ENCODE measurements at places on chromosomes 1 and 21.

DNA sequence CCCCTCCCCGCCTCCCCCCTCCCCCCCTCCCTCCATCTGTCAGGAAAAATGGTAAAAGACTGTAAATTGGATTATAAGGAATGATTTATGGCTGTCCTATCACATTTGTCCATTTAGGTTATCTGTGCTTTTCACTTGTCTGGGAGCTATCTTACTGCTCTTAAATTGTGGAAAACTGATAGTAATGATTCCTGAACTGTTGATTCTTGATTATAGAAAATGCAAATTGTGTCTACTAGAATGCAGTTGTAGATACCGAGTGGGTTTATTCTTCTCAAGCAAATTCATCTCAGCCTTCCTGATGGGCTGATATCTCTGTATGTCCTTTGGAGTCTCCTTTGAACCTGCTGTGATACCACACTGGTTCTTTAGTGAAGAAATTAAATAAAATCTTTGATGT is 12.3 kb downstream of the RYR2 start:
- H3K36me3 ChIP-seq, result no peaks in the 10 kb centered on the region
- no peak for DNase-seq
- no peaks in the 10 kb centered on the region for H3K4me1 ChIP-seq

- peak overlapping the region; percentile 51 for H3K27ac ChIP-seq
- H3K27me3 ChIP-seq, result no peaks in the 10 kb centered on the region
- H3K4me3 ChIP-seq, result peak overlapping the region; percentile 35
- peaks cover 29% of the 10 kb centered on the region for H3K4me1 ChIP-seq
- DNase-seq, result peak; percentile 70
- no peaks in the 10 kb centered on the region for H3K36me3 ChIP-seq
Observed at GRCh38 chr1:44030605-44031251, 534 bp downstream of the SLC6A9 start.

- no peaks in the 10 kb centered on the region for H3K27me3 ChIP-seq
- DNase-seq, result no peak
- H3K36me3 ChIP-seq, result no peaks in the 10 kb centered on the region
- no peak overlapping the region for H3K4me3 ChIP-seq
- peak overlapping the region; percentile 43 for H3K27ac ChIP-seq
Observed at GRCh38 chr1:68197461-68197860, 34.9 kb downstream of the WLS start.

GRCh38 chr1:230568676-230569075 is 73.6 kb upstream of the COG2 start:
- H3K4me3 ChIP-seq, result no peak overlapping the region
- no peak for DNase-seq
- no peaks in the 10 kb centered on the region for H3K36me3 ChIP-seq
- H3K4me1 ChIP-seq, result no peaks in the 10 kb centered on the region
- H3K27ac ChIP-seq, result no peak overlapping the region

DNA sequence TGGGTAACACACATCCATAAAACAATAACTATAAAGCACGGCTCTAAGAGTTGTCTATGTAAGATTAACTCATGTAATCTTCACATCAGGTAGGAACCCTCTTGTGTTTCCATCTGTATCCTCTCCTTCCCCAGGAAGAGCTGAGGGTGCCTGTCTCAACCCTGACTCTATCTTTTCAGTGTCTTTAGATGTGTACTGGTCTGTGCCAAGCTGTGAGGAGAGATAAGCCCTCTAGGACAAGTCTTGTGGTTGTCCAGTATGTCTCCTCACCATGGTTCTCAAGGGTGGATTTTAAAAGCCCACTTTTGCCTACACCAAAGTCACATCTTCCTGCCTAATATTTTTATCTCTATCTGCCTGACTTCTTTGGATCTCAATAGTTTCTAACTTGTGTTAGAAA is 300.1 kb downstream of the KCNT2 start:
- no peaks in the 10 kb centered on the region for H3K4me1 ChIP-seq
- no peak for DNase-seq
- no peak overlapping the region for H3K27ac ChIP-seq
- no peaks in the 10 kb centered on the region for H3K27me3 ChIP-seq

GRCh38 chr1:105655032-105655431 is 1401.4 kb upstream of the PRMT6 start:
- no peaks in the 10 kb centered on the region for H3K27me3 ChIP-seq
- H3K36me3 ChIP-seq, result no peaks in the 10 kb centered on the region
- H3K4me3 ChIP-seq, result no peak overlapping the region
- no peak overlapping the region for H3K27ac ChIP-seq
- no peaks in the 10 kb centered on the region for H3K4me1 ChIP-seq

DNA sequence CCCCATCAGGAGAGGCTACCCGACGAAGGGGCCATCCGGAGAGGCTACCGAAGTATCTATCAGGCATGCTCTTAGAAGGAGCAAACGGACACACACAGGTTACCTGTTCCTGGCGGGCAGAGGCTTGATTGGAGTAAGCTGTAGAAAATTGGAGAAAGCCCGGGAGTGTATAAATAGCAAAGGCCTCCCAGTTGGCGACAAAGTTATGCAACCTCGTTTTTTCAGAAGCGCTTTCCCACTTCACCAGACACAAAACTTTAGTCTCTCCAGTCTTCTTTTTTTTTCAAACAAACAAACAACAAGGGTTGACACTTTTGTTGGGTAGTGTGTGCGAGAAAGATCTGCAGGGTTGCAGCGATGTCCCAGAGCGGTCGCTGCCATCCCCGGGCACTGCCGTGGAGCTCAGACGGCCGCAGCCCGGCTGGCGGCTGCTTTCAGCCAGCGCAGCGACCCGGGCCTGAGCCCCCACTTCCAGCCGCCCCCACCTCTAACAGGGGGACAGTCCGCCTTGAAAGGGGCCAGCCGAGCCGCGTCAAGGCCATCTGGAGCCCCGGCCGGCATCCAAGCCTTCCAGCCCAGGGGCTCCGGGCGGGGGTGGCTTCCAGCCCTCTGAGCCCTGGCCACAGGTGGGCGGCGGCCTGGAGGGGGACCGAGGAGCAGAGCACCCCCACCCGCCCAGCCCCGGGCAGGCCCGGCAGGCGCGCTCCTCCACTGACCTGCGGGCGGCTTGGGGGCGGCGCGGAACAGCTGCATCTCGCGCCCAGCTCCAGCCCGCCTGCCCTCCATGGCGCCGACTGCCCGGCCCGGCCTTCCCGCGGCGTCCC is 616 bp downstream of the MCOLN3 start:
- no peaks in the 10 kb centered on the region for H3K36me3 ChIP-seq
- H3K27ac ChIP-seq, result no peak overlapping the region
- H3K27me3 ChIP-seq, result peaks cover 13% of the 10 kb centered on the region
- no peak for DNase-seq
- peaks cover 12% of the 10 kb centered on the region for H3K4me1 ChIP-seq
- H3K4me3 ChIP-seq, result no peak overlapping the region

- no peak for DNase-seq
- no peak overlapping the region for H3K4me3 ChIP-seq
- no peaks in the 10 kb centered on the region for H3K27me3 ChIP-seq
- no peaks in the 10 kb centered on the region for H3K36me3 ChIP-seq
- H3K27ac ChIP-seq, result no peak overlapping the region
Observed at GRCh38 chr1:30727824-30728223, 4.4 kb upstream of the MATN1 start.

DNA sequence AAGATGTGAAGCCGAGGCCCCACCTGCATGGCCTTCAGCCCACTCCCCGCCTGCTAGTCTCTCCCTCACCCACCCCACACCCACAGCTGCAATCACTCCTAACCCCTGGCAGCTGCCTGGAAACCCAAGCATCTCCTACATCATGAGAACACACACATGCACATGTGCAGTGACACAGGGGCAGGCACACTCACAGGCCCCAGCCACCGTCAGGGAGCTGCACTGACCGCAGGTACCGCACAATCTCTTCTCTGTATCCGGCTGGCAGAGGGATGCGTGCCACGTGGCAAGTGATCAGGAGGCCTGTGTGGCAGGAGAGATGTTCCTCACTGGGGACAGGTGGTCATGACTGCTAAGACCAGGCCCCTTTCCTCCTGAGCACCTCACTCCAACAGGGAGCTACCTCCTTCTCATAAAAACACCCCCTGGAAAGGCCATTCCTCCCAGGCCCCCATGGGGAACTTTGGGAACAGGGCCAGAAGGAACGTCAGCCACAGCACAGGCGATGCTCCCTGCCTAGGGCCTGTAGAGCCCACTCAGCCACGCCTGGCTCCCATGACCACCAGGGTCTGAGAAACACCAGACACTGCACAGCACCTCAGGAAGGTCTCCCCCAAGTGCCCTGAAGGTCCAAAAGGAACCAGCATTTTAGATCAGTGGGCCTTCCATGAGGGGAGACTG is 6.0 kb downstream of the LSS start:
- no peak overlapping the region for H3K4me3 ChIP-seq
- no peak overlapping the region for H3K27ac ChIP-seq
- H3K36me3 ChIP-seq, result peaks cover 26% of the 10 kb centered on the region
- H3K27me3 ChIP-seq, result no peaks in the 10 kb centered on the region
- no peak for DNase-seq

GRCh38 chr1:183270541-183271141 is 84.6 kb downstream of the LAMC2 start:
- no peaks in the 10 kb centered on the region for H3K4me1 ChIP-seq
- DNase-seq, result no peak
- H3K27me3 ChIP-seq, result peaks cover 2% of the 10 kb centered on the region
- H3K4me3 ChIP-seq, result no peak overlapping the region
- H3K27ac ChIP-seq, result no peak overlapping the region
- H3K36me3 ChIP-seq, result no peaks in the 10 kb centered on the region

GRCh38 chr1:154626456-154627256 is 18.7 kb upstream of the ADAR start:
- no peaks in the 10 kb centered on the region for H3K36me3 ChIP-seq
- peak overlapping the region; percentile 94 for H3K27ac ChIP-seq
- peak; percentile 42 for DNase-seq
- H3K4me1 ChIP-seq, result peaks cover 8% of the 10 kb centered on the region

DNA sequence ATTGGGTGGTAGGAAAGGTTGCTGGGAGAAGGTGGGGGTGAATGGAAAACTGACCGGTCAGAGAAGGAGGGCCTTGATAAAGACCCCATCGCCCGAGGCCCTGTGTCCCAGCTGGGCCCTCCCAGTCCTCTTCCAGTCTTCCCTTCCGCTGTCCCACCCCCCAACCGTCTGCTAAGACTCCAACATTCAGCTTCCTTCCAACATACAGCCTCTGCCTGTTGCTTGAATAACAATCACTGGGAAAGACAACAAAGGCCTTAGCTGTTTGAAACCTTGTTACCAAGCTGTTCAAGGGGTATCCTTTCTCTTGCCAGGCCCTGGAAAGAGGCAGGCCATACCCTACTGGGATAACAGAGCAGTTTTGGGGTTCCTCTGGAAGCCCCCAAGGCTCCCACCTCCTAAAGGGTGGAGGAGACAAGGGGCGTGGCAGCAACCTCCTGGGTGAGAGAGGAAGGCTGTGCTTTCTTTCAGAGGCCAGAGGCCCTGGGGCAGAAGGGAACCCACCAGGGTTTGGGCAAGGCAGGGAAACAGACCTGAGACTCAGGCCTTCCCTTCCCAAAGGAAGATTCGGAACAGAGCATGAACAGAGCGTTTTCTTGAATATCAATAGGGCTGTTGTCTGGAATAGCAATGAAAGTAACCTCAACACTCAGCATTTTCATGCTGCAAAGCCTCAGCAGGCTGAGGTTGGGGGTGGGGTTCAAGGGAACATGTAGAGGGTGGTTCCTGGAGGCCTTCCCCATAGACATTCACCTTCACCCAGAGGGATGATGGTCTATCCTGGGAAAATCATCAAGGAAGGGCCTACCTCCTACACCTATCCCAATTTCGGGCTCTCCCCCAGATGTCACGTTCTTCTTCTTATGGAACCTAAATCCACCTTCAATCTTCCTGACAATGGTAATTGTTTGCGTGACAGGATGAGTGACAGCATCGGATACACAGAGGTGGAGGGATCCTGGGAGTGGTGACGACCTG is 4.1 kb downstream of the ETNK2 start:
- no peaks in the 10 kb centered on the region for H3K27me3 ChIP-seq
- H3K4me1 ChIP-seq, result peaks cover 20% of the 10 kb centered on the region
- DNase-seq, result no peak
- no peaks in the 10 kb centered on the region for H3K36me3 ChIP-seq

- no peaks in the 10 kb centered on the region for H3K27me3 ChIP-seq
- no peak overlapping the region for H3K27ac ChIP-seq
- no peaks in the 10 kb centered on the region for H3K4me1 ChIP-seq
- no peak for DNase-seq
Observed at GRCh38 chr1:219790834-219791615, 137.3 kb downstream of the SLC30A10 start.

DNA sequence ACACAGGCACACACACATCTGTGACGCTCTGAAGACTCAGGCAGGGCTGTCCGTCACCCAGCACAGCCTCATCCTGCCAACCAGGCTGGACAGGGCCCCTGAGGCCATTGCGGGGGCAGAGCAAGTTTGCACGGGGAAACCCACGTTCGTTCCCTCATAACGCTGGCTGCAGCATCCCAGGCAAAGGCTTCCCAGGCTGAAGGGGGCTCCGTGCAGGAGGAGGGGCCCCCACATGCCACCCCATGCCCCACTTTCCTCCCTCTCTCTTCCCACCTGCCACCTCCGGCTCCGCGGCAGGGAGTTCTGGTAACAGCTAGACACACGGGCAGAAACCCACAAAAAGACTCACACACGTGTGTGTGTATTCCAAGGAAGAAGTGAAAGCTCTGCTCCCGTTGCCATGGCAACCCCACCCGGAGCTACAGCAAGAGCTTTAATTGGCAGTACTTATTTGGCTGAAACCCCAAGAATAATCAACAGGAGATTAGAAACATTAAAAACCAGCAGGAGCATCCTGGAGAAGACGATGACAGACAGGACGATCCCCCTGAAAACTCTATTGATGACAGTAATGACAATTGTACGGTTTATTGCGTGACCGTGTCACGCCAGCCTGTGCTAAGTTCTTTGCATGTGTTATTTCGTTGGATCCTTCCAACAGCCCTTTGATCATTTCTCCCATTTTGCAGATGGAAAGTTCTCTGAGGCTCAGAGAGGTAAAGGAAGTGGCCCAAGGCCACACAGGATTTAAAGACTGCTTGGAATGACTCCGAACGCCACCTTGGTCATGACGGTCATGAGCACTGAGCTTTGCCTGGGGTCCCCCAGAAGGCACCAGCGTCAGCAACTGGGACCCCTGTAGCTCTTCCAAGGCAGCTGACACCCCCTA is 247.1 kb downstream of the NPHP4 start:
- H3K27ac ChIP-seq, result no peak overlapping the region
- no peak overlapping the region for H3K4me3 ChIP-seq
- no peaks in the 10 kb centered on the region for H3K27me3 ChIP-seq
- no peaks in the 10 kb centered on the region for H3K4me1 ChIP-seq
- DNase-seq, result no peak
- no peaks in the 10 kb centered on the region for H3K36me3 ChIP-seq

DNA sequence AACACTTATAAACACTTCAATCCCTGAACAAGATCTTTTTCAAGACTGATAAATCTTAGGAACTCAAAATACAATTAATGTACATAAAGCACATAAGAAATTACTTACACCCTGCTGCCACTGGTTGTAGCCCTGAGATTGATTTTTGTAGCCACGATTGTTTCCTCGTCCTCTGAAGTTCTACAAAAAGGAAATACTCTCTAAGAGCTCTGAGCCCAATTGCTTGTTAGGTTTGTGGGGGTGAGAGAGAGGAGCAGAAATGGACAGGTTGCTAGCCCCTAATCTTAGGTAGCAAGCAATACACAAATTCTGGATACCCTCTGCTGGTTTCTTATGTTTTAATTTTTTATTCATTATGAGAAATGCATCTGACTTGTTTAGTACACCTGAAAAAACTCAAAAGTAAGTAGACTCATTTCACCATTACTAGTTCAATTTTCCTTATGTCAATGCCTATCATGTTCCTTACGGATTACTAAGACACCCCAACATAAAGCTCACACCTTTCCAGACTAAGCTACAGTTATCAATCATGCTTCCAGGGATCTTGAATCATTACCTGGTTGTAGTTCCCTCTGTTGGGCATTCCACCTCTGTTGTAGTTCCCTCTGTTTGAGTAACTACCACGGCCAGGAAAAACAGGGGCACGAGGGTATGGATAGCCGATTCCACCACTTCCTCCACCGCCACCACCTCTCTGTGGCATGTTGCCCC is 9.3 kb downstream of the HNRNPU start:
- DNase-seq, result no peak
- no peak overlapping the region for H3K27ac ChIP-seq
- no peak overlapping the region for H3K4me3 ChIP-seq
- H3K27me3 ChIP-seq, result no peaks in the 10 kb centered on the region

Measured in liver (tissue), 10 donors.